ENCODE measurements at places on chromosomes 11 and 22. TPM values are rescaled to one million over a fixed set of nuclear protein-coding genes. Genes with fewer than 3 reads are reported as not detected.
A peak's percentile ranks its signal among the peaks of the same experiment; 100 is the strongest.

DNA sequence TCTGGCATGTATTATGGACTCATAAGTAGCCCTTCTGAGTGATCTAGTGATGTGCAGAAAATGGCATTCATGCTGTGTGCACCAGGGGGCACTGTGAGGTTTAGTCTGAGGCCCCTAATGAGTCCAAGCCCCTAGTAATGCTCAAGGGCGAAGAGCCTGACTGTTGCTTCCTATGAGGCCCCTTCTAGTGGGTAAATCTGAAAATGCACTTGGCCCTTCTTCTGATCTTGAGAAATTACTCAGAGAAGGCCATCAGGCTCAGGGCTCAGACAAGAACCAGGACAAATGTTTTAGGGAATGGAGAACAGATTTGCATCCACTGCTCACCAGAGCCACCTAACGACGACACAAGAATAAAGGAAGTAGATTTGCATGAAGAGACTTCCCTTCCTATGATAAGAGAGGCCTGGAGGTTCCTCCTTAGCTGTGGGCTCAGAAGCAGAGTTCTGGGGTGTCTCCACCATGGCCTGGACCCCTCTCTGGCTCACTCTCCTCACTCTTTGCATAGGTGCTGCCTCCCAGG is 75.8 kb downstream of the GGTLC2 start:
- peak overlapping the region; percentile 76 for H3K27ac ChIP-seq
- H3K4me3 ChIP-seq, result no peak overlapping the region
- peak; percentile 59 for DNase-seq
- H3K36me3 ChIP-seq, result no peaks in the 10 kb centered on the region

DNA sequence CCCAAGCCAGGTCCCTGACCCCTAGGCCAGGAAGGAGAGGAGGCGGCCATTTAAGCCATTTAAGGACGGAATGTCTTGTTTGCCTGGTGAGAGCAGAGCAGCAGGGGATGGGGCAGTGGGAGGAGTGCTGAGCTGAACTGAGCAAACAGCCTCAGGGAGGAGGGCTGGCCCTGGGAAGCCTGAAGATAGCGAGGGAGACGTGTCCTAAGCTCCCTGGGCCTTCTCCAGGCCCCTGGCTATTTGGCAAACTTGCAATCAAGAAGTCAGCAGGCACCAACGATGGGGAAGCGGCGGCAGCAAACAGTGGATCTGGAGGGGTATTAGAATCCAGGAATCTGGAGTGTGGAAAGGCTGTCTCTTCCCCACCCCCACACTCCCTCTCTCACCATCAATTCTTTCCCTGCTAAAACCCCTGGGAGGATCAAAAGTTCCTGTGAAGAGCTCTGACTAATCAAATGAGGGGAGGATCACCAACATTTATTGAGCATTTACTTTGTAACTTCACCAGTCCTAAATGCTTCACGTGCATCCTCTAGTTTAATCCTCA is 8.8 kb downstream of the BCL9L start:
- DNase-seq, result peak; percentile 52
- peaks cover 22% of the 10 kb centered on the region for H3K36me3 ChIP-seq
- peak overlapping the region; percentile 89 for H3K27ac ChIP-seq
- H3K4me3 ChIP-seq, result no peak overlapping the region
- H3K27me3 ChIP-seq, result no peaks in the 10 kb centered on the region

DNA sequence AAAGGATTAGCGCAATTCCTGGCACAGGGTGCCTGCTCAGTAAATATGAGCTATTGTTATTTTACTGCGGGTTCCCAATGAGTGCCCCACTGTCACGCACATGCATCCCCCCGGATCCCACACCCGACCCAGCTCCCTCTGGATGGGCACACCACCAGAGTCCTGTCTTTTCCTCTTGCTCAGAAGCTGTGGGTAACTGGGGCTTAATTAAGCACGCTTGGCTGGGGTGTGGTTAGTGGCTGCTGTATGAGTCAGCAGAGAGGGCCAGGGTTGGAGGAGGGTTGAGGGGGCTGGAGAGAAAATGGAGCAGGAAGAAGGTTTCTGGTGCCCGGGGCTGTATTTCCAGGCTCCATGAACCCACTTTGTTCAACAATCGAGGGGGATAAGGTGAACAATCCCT is 30.3 kb upstream of the NECTIN1 start:
- no peak overlapping the region for H3K4me3 ChIP-seq
- no peak overlapping the region for H3K27ac ChIP-seq
- peaks cover 28% of the 10 kb centered on the region for H3K4me1 ChIP-seq
- no peak for DNase-seq

- no peak for DNase-seq
- H3K4me1 ChIP-seq, result peaks cover 25% of the 10 kb centered on the region
- no peak overlapping the region for H3K27ac ChIP-seq
These were observed 263.3 kb upstream of the PLET1 start for GRCh38 chr11:112523951-112524350.

DNA sequence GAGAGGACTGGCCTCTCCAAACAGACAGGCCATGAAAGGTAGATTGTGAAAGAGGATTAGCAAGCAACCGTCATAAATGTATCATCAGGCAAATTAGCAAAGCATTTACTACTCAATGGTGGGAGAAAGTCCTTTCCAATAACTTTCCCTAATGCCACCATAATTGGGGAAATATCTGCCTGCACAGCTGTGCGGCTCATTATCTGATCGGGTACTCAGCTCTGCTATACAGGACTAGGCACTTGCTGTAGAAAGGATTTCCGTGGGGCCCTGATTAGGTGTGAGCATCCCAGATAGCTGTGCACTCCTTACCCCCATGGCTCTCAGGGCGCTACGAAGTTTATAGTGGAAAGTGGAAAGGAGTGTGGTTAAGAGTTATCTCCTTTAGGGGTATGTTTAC is 309.7 kb upstream of the PLET1 start:
- no peaks in the 10 kb centered on the region for H3K36me3 ChIP-seq
- H3K27ac ChIP-seq, result no peak overlapping the region
- no peak overlapping the region for H3K4me3 ChIP-seq
- DNase-seq, result no peak
- no peaks in the 10 kb centered on the region for H3K27me3 ChIP-seq

- H3K27me3 ChIP-seq, result no peaks in the 10 kb centered on the region
- no peak overlapping the region for H3K4me3 ChIP-seq
- peak; percentile 68 for DNase-seq
- H3K27ac ChIP-seq, result no peak overlapping the region
These were observed 31.8 kb downstream of the DLG2 start for GRCh38 chr11:85595285-85595884.

DNA sequence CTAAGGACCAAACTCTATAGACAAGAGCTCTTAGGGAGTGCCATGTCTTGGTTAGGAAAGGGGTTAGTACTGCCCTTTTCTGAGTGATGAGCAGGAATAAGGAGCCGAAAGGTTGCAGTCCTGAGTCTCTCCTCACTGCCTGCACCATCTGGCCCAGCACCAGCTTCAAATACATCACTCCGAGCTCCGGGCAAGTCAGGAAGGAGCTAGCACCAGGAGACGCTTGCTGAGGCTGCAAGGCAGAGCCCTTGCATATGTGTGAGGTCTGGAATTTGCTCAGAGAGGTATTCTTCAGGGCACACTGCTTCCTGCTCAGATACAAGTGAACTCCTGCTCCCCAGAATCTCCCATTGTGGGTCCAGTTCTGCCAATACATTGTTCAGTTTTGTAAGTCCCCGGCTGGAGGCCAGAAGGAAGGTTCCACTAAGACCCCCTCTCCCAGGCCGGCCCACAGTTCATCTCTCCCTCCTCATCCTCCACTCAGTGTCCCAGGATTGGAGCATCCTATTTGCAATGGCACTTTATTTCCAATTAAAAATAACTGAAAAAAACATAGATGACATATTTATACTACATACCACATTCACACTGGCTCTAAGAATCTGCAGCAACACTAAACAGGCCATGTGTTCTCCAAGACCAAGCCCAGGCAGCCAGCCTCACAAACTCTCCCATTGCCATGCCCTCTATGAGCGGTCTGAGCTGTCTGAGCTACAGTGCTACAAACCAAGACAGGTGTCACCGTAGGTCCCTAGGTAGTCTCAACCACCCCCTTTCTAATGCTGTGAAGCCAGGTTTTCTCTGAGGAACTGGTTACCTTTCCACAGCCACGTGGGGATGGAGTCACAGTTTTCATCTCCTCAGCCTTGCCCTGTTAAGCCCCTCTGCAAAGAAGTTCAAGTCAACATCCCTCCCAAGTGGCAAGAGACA is 55.1 kb upstream of the SPATA19 start:
- no peaks in the 10 kb centered on the region for H3K27me3 ChIP-seq
- no peak overlapping the region for H3K4me3 ChIP-seq
- H3K36me3 ChIP-seq, result peaks cover 5% of the 10 kb centered on the region
- no peak for DNase-seq
- H3K4me1 ChIP-seq, result peaks cover 6% of the 10 kb centered on the region

GRCh38 chr22:19554834-19555404 is 30.7 kb upstream of the CLDN5 start:
- no peaks in the 10 kb centered on the region for H3K27me3 ChIP-seq
- H3K36me3 ChIP-seq, result no peaks in the 10 kb centered on the region
- no peak for DNase-seq
- peaks cover 7% of the 10 kb centered on the region for H3K4me1 ChIP-seq
- H3K4me3 ChIP-seq, result no peak overlapping the region

The SLC35F2 gene
- polyA plus RNA-seq, result 3.3 TPM

- no peak overlapping the region for H3K27ac ChIP-seq
- peaks cover 10% of the 10 kb centered on the region for H3K4me1 ChIP-seq
- no peaks in the 10 kb centered on the region for H3K36me3 ChIP-seq
- peaks cover 35% of the 10 kb centered on the region for H3K27me3 ChIP-seq
- peak; percentile 35 for DNase-seq
These were observed 1.9 kb downstream of the ELMOD1 start for GRCh38 chr11:107592813-107593212.

- no peak overlapping the region for H3K27ac ChIP-seq
- DNase-seq, result no peak
- H3K36me3 ChIP-seq, result no peaks in the 10 kb centered on the region
- H3K4me3 ChIP-seq, result no peak overlapping the region
- H3K27me3 ChIP-seq, result no peaks in the 10 kb centered on the region
- H3K4me1 ChIP-seq, result no peaks in the 10 kb centered on the region
These were observed 75.1 kb downstream of the SLC36A4 start for GRCh38 chr11:93122535-93123235.

DNA sequence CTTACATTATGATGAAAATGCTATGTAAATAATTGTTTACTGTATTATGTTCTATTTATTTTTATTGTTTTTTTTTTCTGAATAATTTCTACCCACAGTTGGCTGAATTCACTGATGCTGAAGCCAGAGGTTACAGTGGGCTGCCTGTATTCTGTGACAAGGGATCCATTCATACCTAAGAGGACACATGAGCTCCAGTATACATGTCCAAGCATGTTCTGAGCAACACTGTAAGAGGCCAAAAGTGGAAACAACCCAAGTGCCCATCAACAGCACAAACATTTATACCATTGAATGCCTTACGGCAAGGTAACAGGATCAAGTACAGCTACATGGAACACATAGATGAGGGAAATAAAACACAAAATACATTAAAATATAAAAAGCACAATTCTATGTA is 1.4 kb upstream of the SRSF8 start:
- H3K27me3 ChIP-seq, result no peaks in the 10 kb centered on the region
- no peak for DNase-seq
- no peak overlapping the region for H3K27ac ChIP-seq
- H3K36me3 ChIP-seq, result peaks cover under 1% of the 10 kb centered on the region
- H3K4me1 ChIP-seq, result no peaks in the 10 kb centered on the region
- H3K4me3 ChIP-seq, result no peak overlapping the region

The CARD18 gene
- 0.43 TPM for polyA plus RNA-seq

DNA sequence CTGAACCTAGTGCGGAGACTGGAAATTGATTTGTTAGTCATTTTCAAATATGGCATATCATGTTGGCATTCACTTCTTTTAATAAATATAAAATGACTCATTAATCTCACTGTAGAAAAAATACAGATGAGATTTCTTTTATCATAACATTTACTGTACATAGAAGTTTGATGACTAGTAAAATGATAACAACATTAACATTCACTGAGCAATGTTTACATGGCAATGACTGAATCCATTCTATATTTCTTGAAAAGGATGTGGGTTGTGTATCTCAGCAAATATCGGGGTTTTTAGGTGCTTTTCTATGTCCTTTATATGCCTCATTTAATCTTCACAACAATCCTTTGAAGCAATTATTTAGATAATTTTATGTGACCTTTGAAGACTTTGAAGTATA is 920.9 kb upstream of the FAT3 start:
- H3K27me3 ChIP-seq, result no peaks in the 10 kb centered on the region
- H3K4me3 ChIP-seq, result no peak overlapping the region
- H3K27ac ChIP-seq, result no peak overlapping the region
- no peak for DNase-seq

GRCh38 chr11:23403210-23404185 is 543.2 kb upstream of the CCDC179 start:
- no peak overlapping the region for H3K27ac ChIP-seq
- DNase-seq, result no peak
- H3K36me3 ChIP-seq, result no peaks in the 10 kb centered on the region
- no peaks in the 10 kb centered on the region for H3K4me1 ChIP-seq

GRCh38 chr22:30802202-30803166 is 107.8 kb downstream of the OSBP2 start:
- H3K27ac ChIP-seq, result no peak overlapping the region
- H3K27me3 ChIP-seq, result peaks cover 37% of the 10 kb centered on the region
- peaks cover 13% of the 10 kb centered on the region for H3K4me1 ChIP-seq
- peak; percentile 96 for DNase-seq
- H3K36me3 ChIP-seq, result no peaks in the 10 kb centered on the region
- H3K4me3 ChIP-seq, result no peak overlapping the region

GRCh38 chr11:74710281-74710938 is 20.8 kb downstream of the CHRDL2 start:
- peaks cover 15% of the 10 kb centered on the region for H3K4me1 ChIP-seq
- H3K4me3 ChIP-seq, result no peak overlapping the region
- H3K27ac ChIP-seq, result no peak overlapping the region
- peak; percentile 94 for DNase-seq
- H3K27me3 ChIP-seq, result no peaks in the 10 kb centered on the region

The OR5P2 gene
- not detected for polyA plus RNA-seq

GRCh38 chr11:114033066-114033465 is 26.4 kb upstream of the ZBTB16 start:
- DNase-seq, result no peak
- peaks cover 20% of the 10 kb centered on the region for H3K4me1 ChIP-seq
- no peaks in the 10 kb centered on the region for H3K36me3 ChIP-seq
- no peak overlapping the region for H3K4me3 ChIP-seq
- no peak overlapping the region for H3K27ac ChIP-seq

DNA sequence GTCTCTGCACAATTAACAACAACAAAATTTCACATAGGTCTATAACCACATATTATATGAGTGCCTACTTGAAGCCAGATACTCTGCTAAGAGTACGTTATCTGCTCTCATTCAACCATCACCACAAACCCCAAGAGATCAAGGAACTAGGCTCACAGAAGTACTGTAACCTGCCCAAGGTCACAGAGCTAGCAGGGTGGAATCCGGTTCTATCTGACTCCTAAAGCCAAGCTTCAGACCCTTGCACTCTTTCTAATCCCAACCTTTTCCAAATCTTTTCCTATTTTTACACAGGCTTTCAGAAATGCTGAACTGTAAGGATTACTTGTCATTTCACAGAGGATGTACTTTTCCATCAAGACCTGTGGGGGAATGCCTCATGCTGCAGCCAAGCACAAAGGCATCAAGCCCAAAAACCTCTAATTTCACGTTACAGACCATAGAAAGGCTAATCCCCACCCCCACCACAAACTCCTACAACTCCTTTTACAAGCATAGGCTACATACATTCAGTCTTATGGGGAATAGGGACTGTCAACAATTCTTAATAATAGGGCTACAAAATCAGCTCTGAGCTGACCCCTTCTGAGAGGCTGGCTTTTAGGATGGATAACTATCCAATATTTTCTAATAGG is 927 bp downstream of the PRCP start:
- peak; percentile 19 for DNase-seq
- H3K4me3 ChIP-seq, result peak overlapping the region; percentile 78
- peaks cover 22% of the 10 kb centered on the region for H3K4me1 ChIP-seq
- H3K27ac ChIP-seq, result peak overlapping the region; percentile 94
- H3K36me3 ChIP-seq, result no peaks in the 10 kb centered on the region

The SMTNL1 gene
- 208 TPM for polyA plus RNA-seq
